ENCODE measurements at places on chromosomes 4 and X.

DNA sequence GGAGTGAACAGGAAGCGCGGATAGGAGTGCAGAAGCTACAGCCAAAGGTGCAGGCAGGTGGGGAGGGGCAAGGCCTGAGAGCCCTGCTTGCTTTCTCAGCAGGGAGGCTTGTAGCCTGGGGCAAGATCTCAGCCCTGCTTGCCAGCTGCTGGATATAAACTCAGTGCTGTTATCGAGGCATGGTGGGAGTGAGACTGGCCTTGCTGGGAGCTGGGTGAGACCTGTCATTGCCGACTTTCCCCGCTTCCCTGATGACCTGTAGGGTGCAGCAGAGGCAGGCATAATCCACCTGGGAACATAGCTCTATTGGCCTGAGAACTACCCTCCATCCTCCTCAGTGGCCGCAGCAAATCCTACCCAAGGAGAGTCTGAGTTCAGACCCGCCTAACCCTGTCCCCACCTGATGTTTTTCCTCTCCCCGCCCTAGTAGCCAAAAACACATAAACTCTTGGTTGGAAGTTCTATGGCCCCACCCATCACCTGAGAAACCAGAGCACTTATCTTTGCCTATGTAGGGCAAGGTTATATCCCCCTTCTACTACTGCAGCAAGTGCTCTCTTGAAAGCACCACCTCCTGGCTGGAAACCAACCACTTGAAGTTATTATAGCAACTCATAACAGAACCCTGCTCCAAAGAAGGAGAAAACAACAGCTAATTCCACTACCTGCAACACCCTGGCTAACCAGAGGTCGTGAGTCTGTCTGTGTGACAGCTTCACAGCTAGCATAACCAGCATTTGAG is 80.7 kb downstream of the FHIP1A start:
- no peak for DNase-seq

GRCh38 chr4:6200011-6200921 is at the start of gene JAKMIP1:
Gene JAKMIP1 (minus strand): TSS chr4:6200549. CDS start chr4:6112850, 87,699 bp downstream.
- no peak for DNase-seq

GRCh38 chr4:40330536-40330935 is 4.6 kb upstream of the CHRNA9 start:
- DNase-seq: no peak

DNA sequence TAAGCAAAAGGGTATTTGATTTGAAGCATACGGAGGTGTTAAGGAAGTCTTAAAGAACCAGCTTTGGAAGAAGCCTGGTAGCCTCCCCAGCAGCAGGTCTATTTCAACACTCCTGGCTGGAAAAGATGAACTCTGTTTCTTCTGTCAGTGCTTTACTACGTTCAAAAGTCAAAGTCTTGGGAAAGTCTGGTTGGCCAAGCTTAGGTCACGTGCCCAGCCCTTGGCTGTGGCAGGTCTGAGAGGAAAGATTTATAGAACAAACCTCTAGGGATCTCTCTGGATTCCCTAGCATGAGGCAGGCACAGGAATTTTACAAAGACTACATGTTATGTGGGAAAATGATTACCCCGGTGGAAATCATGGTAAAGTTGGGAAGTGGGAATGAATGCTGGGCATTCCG is 8.6 kb upstream of the ARHGAP10 start:
- DNase-seq: no peak

GRCh38 chr4:704198-704891 is 1.3 kb upstream of the PCGF3 start:
- no peak for DNase-seq

GRCh38 chr4:70008771-70009170 is 13.0 kb downstream of the STATH start:
- DNase-seq: no peak

GRCh38 chr4:52483186-52483890 is 175.8 kb downstream of the USP46 start:
- no peak for DNase-seq

GRCh38 chrX:86237482-86237881 is 89.2 kb downstream of the DACH2 start:
- no peak for DNase-seq

DNA sequence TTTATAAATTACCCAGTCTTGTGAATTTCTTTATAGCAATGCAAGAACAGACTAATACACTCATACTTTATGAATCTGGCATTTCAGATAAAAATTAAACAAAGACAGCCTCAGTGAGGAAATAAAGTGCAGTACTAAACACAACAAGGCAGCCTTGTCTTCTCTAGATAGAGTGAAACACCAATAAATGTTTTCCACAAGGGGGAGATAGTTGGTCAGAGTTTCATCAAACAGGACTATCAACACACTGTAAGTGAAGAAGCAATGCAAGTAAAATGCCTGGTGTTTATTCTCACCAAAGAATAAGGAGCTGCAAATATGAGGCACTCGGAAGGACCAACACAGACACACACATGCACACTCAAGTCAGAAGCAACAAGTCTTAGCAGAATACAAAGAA is 62.8 kb downstream of the FAM9B start:
- no peak for DNase-seq

DNA sequence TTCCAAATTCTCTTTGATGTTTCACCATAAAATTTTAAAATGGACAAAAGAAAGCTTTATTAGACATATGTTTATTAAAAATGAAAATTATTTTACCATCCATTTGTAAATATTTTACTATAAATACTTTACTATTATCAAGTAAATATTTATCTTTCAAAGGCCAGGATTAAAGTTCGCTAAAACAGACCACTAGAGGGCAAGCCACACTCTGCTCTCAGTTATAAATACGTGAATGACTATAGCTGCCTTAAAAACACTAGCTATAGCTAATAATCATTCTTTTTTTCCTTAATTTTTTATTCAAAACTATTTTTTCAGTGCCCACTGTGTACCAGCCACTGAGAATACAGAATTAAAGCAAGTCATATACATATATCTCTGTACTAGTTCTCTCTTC is 38.6 kb downstream of the UNC5C start:
- no peak for DNase-seq

DNA sequence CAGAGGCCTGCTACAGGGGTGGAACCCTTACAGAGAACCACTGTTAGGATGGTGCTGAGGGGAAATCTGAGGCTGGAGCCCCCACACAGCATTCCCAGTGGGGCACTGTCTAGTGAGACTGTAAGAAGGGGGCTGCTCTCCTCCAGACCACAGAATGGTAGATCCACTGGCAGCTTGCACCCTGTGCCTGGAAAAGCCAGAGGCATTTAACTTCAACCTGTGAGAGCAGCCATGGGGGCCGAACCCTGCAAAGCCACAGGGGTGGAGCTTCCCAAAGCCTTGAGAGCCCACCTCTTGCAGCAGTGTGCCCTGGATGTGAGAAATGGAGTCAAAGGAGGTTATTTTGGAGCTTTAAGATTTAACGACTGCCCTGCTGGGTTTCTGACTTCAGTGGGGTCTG is 159.4 kb downstream of the BMPR1B start:
- no peak for DNase-seq

DNA sequence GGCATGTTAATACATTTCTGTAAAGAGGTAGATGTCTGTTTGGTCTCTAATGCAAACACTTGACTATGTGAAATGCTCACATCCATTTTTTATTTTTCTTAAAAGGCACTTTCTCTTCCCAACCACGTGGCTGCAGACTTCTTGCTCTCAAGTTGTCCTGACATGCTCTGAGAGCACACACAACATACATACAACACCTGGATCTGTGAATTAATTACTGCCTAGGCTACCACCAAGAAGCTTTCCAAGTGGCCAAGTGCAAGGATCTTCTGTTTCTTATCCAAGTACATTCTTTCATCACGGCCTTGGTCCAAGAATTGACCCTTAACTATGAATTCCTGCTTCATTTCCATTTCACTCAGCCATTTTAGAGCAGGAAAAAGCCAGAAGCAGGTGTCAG is 110.8 kb downstream of the SPRY1 start:
- no peak for DNase-seq

DNA sequence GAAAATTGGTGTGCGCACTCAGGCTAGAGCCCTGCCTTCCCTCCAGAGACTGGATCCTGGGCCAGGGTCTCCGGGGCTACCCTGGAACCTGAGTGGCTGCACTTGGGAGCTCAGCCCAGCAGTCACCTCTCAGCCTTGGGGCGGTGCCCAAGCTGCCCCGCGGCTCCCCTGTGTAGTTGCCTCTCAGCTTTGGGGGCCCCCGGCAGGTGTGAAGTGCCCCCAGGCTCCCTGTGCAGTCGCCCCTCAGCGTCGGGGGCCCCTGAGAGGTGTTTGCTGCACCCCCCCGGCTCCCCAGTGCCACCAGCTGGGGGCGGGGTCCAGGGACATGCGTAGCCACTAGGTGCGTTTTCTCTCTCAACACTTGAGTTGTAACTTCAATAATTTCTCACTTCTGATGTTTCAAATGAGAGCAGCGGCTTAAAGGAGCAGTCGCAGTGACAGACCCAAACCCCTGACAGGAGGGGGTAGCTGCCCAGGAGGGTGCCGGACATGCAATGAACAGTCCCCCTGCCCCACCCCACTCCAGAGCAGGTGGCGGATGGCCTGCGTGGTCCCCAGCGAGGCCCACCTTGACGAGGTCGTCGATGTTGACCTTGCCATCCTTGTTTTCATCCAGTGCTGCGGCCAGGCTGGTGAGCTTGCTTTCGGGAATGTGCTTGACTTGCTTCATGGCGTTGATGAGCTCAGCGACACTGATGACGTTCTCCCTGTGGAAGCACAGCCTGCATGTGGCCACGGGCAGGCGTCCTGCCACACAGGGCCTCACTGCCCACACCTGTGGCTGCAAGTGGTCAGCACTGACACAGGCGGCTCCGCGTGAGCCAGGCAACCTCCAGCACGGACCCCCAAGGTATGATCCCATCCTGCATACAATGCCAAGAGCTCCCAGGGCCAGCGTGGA is 22.3 kb downstream of the FGFR3 start:
- no peak for DNase-seq

DNA sequence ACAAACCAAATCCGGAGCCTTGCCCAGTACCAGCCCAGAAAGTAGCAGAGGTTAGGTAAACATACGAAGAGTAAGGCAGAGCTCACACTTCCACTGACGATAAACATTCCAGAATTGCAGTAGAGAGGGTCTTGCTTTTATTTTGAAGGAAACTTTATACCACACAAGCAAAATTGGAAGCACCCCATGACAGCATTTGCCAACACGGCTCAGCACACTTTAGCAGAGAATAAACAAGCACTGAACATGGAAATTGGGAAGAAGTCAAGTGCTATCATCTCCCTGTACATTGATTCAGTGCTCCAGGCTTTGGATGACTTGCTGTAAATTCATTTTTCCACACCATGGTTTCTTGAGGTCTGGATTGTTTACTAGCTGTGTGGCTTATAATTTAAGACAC is 160.7 kb upstream of the FAM47C start:
- no peak for DNase-seq

DNA sequence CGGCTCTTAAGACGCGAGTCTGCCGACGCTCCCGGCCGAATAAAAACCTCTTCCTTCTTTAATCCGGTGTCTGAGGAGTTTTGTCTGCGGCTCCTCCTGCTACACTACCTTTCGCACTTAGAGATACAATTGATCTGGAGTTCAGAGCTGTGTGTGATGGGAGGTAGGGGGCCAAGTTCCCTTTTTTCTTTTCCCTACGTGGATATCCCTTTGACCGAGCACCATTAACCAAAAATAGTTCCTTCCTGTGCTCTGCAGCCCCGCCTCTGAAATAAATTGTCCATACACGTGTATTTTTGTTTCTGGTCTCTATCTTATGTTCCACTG is 555 bp upstream of the PGM2 start:
- no peak for DNase-seq

DNA sequence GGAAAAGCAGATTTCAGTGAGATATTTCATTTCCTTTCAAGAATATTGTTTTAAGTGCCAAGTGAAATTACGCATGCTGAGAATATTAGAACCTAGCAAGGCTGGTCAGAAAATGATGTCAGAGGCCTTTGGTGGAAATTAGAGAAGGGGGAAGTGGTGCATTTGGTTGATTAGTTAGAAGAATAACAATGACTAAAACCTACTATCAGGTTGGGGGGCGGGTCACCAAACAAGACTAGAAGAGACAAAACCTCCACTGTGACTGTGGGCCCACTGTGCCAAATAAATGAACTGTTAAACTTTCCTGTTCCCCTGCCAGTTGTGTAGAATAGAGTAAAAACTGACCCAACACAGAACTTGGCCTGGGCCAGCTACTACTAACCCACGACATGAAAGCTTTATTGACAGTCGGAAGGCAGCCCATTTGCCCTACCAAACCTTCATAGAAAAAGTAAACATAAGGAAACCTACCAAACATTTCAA is 2.9 kb downstream of the RAPGEF2 start:
- no peak for DNase-seq

GRCh38 chrX:155048977-155049619 is 21.8 kb downstream of the CMC4 start:
- no peak for DNase-seq

DNA sequence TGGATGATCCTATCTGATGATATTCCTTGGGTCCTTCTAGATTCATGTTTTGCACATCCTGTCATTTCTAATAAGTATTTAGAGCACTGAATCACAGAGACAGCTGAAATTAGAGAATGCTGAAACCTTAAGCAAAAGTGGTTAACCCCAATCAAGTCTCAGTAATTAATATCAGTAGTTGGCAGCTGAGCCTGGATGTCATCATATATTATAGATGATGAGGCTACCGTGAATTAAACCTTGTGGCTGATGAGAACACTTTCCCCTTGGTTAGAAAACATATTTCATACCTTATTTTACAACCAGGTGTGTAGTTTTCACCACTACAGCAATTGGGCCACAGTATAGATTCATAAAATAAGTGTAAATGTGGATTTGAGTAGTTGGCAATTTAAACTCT is 499.0 kb downstream of the PDGFC start:
- DNase-seq: no peak

GRCh38 chr4:56874923-56875322 is 32.8 kb upstream of the REST start:
- DNase-seq: no peak

DNA sequence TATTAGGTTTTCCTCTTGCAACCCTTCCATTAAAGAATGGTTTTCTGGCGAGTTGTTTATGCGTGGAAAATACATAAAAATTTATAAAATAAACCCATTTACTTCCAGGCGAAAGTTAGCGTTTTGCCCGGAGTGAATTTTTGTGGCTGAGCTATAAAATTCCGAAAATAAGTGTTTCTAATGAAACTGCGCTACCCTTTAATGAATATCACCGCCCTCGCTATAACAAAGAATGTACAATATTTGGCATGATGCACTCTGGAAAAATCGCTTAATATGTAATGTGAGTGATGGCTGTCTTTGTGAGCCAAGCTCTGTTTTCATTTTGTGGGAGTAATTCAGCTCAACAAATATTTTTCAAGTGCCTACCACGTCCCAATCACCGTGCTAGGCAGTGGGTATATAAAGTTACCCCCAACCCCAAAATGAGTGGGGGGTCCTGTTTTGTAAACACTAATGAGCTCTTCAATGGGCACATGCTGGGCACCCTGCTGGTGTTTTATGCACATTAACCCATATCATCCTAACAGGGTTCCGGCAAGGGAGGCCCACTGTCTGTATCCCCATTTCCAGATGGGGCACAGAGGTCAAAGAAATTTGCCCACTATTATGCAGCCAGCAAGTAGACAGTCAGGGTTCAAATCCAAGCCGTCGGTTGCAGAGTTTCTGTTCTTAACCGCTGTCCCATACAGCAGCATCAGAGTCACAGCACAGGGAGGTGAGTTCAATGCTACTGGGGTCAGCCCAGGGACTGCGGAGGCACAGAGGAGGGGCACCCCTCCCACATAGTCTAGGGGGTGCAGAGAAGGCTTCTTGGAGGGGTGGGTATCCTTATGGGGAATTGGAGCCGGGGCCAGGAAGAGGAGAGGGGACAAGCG is 65.7 kb upstream of the STX18 start:
- no peak for DNase-seq
